ENCODE measurements at places on chromosomes 11 and 22.

DNA sequence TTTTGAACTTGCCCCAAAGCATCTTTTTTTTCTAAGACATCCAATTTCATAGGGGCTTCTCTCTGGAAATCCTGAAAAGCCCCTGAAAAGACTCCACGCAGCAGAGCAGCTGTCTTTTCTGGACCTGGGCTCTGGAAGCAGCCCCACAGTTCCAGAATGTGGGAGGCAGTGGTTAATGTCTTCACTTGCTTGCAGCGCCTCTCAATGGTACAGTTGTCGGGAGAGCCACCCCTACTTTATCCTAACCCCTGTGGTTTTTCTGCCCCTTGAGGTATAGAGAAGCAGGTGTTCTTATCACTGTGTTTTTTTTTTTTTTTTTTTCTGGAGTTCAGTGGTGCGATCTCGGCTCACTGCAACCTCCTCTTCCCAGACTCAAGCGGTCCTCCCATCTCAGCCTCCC is 83.4 kb upstream of the SORL1-AS1 start:
- DNase-seq: no peak

DNA sequence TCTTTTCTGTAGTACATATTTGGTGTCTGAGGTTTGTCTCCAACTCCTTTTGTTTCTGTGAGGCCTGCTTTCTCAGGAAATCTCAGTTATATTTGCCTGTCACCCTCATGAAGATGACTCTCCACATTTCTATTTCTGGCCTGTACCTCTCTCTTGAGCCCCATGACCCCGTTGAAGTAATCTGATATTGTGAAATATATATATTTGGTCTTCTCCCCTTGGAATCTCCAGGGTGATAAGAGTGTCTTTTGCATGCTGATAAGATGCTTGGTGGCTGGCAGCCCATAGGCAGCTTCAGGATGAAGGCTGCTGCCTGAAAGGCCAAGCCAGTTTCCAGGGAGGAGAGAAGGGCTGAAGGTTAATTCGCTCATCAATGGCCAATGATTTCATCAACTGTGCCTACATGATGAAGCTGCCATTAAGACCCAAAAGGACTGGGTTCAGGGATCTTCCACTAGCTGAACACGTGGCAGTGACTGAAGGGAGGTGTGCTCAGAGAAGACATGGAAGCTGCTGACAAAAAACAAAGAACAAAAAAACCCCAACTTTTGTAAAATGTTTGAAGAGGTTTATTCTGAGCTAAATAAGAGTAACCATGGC is 67.4 kb downstream of the MICAL2 start:
- DNase-seq: no peak

DNA sequence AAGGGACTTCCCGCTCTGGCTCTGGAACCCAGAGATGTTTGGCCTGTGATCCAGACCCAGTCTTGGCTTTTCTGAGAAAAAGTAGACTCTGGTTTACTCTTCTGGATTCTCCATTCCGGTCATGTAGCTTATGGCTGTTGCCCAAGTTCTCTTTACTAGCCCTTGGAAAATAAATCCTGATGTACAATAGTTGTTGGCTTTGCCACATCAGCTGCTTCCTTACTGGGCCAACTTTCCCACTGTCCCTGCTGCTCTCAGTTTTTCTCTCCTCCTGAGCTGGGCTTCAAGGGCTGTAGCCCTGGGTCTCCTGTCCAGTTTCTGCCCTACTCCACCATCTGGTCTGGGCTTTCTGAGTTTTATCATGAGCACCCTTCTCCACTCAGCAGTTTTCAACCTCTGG is 12.5 kb downstream of the PATZ1 start:
- DNase-seq: no peak

- DNase-seq: no peak
Measured at GRCh38 chr11:86150847-86151173, 81.9 kb upstream of the PICALM start.

DNA sequence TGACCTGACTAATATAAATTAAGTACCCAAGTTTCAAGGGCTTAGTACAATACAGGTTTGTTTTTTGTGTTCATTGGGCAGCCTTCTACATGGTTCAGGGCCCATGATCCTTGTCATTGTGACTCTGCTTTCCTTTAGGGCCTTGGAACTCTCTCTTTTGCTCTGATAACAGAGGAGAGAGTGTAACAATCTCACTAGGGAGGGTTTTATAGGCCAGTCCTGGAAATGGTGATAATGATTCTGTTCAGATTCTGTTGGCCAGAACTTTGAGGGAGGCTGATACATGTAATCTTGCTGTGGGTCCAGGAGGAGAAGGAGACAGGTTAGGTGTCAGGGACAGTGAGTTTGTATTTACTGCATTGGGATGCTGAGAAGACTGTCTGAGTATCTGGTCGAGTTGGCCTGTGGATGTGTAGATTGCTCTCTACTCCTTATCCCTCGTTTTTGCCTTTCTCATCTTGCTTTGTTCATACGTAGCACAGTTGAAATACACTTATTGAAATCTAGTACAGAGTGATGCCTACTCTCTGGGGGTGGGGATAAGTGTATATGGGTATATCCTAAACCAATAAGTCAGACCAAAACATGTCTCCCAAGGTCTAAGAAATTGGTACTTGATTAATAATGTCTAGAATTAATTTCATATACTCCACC is 37.5 kb upstream of the HEPHL1 start:
- DNase-seq: no peak

DNA sequence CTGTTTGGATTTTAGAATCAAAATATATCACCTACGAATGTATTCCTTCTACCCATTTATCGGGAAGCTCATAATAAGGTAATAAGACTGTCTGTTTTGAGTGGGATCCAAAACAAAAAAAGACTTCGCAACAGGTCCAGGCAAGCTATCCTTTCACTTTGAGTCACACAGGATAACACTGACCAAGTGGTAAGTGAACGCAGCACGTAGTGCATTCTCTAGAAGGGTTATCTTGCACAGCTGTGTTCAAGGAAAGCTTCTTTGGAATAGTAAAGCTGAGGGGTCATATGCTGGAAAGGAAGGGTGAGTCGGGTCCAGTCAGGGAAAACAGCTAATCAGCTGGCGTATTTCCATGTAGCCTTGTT is 22.3 kb upstream of the NRGN start:
- DNase-seq: no peak

GRCh38 chr11:117281159-117281558 is 10.0 kb upstream of the BACE1-AS start:
- no peak for DNase-seq

DNA sequence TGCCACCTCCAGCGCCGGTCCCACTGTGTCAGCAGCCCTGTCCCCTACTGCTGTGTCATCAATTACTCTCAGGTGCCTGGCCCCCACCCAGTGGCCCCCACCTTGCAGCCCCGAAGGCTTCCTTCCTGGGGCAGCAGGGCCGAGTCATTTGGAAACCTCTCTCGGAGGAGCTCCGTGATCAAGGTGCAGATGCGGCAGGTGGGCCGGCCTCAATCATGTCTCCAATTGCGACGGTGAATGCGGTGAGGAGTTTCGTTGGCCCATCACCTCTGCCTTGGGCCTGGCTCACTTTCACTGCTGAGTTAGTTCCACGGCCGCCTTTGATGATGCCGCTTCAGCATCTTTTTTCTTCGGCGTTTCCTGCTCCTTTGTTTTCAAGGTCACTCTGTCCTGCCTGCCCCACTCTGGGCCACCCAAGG is 11.3 kb upstream of the CXCR5 start:
- no peak for DNase-seq

- DNase-seq: no peak
Measured at GRCh38 chr11:20483931-20484330, 96.4 kb downstream of the PRMT3 start.

- no peak for DNase-seq
Measured at GRCh38 chr22:49199224-49199623, 628.4 kb downstream of the BRD1 start.

DNA sequence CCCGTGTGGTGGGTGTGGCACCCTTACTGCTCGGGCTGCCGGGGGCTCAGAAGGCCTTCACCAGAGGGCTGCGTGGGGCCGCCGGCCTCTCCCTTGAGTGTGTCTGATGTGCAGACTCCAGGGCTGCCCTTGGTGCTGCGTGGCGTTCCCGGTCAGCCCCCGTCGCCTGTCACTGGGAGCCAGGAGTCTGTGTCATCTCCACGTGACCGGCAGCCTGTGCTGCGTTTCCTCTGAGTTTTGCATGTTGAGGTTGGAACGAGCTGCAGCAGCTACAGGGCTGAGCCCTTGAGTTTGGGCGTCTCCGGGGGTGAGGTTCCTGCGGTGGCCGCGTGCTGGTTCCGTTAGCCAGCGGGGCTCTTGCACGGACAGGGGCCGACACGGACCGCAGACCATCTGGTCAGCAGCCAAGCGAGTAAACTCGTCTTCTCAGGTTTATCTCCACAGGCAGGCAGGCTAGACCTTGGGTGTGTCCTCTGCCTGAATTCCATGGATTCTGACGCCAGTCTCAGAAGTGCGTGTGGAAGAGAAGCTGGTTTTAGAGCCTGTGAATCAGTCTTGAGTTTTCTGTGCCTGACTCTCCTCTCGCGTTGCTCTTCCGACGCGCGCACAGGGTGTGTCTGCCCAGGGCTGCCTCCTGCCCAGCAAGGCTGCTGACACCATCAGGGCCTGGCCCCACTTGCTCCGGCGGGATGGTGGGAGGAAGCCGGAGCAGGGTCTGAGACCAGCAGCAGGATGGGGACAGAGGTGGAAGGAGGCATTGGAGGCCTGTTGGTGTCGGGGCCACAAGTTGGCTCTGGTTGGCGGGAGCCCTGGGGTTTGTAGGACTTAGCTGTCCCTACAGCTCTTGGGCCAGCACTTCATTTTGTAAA is 10.5 kb downstream of the PTDSS2 start:
- peak; percentile 73 for DNase-seq

DNA sequence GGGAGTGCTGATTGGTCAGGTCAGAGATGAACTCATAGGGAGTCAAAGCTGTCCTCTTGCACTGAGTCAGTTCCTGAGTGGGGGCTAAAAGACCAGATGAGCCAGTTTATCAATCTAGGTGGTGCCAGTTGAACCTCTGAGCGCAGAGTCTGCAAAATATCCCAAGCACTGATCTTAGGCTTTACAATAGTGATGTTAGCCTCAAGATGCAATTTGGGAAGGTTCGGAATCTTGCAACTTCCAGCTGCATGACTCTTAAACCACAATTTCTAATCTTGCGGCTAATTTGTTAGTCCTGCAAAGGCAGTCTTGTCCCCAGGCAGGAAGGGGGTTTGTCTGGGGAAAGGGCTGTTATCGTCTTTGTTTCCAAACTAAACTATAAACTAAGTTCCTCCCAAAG is 92.3 kb upstream of the PARVA start:
- DNase-seq: no peak

DNA sequence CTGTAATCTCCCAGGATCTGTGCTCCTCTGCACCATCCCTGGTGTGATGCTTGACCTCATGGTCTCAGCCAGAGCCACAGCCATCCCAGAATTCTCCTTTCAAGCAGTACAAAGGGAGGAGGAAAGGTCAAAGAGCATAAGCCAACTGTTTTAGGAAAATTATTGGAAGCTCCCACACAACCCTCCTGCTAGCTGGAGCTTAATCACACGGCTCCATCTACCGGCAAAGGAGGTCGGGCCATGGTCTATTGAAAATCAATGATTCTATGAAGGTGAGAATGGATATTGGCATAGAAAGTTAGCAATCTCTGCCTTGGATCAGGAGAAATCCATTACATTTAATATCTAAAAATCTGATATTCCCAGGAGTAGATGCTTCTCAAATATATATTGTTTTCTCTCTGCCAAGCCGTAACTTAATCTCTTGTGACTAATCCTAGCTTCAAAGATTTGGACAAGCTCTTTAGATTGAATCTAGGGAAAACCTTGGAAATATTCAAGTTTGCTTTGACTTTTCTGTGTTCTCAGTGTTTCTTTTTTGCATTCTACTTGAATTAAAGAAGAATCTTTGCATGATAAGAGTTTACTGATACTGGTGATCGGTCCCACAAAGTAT is 259.6 kb downstream of the NTM start:
- DNase-seq: no peak

DNA sequence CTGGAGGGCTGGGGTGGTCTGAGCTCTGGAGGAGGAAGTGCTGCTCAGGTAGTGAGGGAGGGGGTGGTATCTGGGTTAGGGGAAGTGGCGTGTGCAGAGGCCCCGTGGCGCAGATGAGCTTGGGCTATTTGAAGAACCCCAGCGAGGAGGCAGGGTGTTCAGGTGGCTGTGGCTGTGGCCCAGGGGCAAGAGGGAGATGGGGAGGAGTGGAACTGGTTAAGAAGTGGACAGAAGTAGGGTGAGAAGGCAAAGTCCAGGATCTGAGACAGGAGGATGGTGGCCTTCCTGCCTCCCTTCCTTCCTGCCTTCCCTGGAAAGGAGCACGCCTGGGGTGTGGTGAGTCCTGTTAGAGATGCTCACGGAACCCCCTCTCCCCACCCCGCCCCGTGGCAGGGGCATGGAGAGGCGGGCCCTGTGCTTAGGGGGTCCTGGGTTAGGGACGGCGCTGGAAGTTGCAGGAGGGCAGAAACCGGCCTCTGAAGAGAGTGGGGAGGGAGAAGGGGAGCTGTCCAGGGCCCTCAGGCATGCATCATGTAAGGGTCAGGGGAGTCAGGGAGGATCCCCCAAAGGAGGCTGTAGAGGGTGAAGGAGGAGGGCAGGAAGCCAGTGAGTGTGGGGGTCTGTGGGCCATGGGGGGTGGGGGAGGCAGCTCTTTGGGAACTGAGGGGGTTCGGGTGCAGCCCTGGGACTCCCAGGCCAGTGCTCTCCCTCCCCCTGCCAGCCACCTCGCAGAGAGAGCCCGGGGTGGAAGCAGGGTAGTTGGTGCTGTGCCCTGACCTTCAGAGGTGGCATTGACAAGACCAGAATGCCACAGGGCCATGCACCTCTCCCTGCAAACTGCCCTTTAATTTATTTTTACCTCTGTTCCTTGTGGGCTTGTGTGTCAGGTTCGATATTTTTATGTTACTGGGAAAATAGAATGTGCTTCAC is 63.7 kb upstream of the PARVG start:
- DNase-seq: peak; percentile 47

GRCh38 chr11:1522081-1522424 is 35.5 kb upstream of the MOB2 start:
- DNase-seq: no peak

- peak; percentile 28 for DNase-seq
Measured at GRCh38 chr11:121929581-121929980, 186.4 kb downstream of the BLID start.

DNA sequence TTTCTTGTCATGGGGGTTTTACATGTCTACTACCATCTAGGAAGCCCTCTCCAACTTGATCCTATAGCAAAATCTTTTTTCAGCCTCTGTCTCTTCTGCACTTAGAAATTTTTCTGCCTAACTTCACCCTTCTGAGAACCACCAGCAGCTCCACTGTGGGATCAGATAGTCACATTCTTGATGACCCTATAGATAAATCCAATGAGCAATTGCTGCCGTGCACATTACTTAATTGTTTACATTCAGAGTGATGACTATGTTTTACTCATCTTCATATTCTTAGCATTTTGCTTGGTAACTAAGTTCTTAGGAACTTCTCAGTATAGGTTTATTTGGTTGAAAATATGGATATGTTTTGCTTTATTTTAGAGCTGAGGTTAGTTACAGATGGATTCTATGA is 12.4 kb upstream of the ETS1 start:
- DNase-seq: no peak

DNA sequence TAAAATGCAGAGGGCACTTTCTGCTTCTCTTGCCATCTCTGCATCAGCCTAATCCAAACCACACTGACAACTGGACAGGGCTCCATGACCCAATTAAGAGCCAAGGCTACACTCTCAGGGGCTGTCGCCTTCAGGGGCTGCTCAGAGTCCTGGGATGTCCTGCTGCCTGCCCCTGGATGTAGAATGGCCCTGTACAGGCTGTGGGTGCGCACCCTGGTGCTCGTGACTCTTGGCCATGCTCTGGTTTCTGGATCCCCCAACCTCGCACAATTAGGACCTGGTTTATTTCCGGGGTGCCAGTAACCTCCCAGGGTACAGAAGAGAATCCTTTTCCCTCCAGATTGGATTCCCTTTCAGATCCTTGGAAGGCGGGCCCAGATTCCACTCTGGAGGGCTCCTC is 11.3 kb downstream of the IFT27 start:
- DNase-seq: no peak

- DNase-seq: no peak
Measured at GRCh38 chr22:26838471-26838825, 181.1 kb downstream of the MIAT start.

Measured in left ventricle myocardium inferior (tissue), 1 donor.